Activated B cell treated with CpG ODN at 0.5 μM for 24 hours (primary cell): ENCODE measurements at places on chromosomes 4 and X. TPM values are rescaled to one million over a fixed set of nuclear protein-coding genes. Genes with fewer than 3 reads are reported as not detected.

- no peak for DNase-seq
Measured at GRCh38 chr4:40918330-40918729, 168.6 kb downstream of the NSUN7 start.

The LRCH2 gene
- total RNA-seq, result not detected in 2 replicates

The PAGE2 gene
- not detected in 2 replicates for total RNA-seq

The PIR gene
- 0.82 and 1.7 TPM in 2 replicates for total RNA-seq

- DNase-seq, result no peak
Measured at GRCh38 chr4:169345316-169345721, 74.6 kb upstream of the SH3RF1 start.

- DNase-seq, result no peak
Measured at GRCh38 chrX:40016749-40017148, 81.0 kb downstream of the BCOR start.

DNA sequence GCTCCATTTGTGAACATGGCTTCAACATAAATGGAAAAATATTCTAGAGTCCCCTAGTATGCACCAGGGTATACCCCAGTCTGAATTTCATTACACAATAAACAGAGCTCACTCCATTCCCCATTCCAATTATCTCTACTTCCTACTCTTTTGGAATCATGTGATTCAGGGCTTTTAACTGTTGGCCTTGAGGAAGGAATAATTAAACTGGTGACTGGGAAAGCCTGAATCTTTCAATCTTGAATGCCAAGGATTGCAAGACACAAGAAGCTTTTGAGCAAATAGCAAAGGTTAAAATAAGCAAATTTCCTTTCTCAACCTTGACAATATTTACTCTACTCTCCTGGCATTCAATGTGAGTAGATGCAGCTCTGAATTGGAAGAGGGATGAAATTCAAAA is 77.5 kb upstream of the INPP4B start:
- DNase-seq, result no peak

GRCh38 chrX:33892670-33893069 is 239.4 kb downstream of the FAM47A start:
- no peak for DNase-seq

The MAGEA1 gene
- not detected in 2 replicates for total RNA-seq

DNA sequence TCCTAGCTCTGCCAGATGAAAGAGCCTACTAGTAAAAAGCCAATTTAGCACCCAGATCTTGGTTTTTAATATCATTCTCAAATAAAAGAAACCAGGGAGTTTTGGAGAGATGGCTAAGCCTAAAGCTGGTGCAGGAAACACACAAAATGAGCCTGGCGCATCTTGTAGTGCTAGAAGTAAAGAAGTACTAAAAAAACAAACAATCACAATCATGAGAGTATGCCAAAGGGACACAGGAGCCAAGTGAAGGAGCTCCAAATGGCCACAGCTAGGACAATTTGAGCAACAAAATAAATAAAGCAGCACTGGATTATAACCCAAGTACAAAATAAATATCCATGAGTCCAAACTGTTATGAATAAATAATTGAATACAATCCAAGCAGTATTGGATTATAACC is 37.8 kb upstream of the HCCS start:
- no peak for DNase-seq

DNA sequence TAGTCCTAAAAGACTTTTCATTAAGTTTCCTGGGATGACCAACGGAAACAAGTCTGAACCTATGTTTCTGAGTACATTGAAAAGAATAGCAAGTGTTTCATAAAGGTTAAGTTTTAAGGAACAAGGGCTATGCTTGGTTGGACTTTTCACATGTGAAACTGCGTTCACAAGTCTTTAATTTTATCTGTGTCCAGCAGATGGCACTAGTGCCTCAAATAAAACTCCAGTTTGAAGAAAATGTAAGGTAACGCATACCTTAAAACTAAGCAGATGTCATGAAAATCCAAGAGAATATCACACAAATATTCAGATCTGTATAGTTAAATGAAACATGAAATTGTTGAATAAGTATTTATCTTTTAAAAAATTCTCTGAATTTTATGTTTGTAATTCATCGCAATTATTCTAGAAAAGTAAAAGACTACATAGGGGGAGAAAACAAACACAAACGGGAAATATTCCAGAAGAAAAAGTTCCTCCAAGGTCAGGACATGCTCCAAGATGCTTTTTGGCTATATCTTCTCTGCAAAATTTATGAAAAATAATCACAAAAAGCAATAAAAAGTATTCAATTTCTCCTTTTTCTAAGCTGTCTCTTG is 89.6 kb upstream of the MAD2L1 start:
- no peak for DNase-seq

DNA sequence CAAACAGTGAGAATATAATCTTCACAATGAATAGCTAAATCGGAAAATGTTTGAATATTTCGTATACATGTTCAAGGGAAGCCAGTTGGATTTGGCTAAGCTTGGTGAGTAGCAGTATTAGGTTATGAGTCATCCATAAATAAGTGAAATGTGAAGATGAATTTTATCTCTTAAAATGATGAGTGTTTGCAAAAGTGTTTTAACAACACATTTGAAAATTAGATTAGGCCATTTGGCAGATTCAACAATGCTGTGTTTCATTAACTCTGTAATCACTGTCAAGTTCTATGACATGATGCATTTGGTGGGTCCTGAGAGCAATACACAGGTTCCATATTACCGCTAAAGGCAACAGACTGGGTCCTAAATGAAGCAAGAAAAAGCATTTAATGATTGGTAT is 301.9 kb upstream of the PRPS2 start:
- no peak for DNase-seq
